ENCODE measurements at places on chromosomes 12 and 14.

DNA sequence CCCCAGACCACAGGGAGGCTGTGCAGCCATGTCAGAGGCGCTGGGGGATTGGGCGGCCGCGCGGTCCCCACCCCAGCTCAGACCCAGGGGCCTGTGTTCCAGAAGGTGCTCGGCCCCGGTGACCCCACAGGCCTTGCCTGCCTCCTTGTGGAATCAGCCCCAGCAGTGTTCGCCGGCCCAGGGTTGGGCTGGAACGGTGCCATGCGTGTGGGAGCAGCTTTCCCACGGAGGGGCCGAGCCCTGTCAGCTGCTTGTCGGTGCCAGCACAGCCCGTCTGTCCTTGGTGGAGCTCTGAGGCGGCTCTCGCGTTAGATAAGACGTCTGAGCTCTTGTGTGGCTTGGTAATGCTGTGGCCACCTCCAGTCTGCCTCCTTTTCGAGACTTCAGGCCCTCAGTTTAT is 8.5 kb downstream of the ZFYVE21 start:
- DNase-seq = no peak

DNA sequence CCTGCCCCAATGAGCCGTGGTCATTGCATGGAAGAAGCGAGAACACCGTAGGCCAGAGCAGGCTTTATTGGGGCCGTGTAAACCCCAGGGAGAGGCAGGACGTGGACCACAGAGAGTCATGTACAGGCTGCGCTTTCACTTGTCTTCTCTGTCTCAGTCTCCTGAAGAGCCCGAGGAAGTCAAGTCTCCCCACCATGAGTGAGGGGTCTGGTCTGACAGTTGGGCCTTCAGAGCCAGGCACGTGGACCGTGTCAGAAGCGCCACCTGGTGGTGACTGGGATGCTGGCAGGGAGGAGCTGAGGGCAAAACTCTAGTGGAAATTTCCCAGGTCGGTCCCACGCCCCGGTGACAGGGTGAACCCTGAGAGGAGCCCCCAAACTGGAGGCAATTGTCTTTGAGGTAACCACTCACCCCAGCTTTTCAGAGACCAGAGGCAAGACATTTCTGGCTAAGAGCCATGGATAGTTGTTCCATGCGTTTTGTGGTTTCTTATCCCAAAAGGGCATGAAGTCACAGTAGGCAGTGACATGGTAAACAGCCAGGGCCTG is 17.4 kb downstream of the RPS6KL1 start:
- DNase-seq = no peak

DNA sequence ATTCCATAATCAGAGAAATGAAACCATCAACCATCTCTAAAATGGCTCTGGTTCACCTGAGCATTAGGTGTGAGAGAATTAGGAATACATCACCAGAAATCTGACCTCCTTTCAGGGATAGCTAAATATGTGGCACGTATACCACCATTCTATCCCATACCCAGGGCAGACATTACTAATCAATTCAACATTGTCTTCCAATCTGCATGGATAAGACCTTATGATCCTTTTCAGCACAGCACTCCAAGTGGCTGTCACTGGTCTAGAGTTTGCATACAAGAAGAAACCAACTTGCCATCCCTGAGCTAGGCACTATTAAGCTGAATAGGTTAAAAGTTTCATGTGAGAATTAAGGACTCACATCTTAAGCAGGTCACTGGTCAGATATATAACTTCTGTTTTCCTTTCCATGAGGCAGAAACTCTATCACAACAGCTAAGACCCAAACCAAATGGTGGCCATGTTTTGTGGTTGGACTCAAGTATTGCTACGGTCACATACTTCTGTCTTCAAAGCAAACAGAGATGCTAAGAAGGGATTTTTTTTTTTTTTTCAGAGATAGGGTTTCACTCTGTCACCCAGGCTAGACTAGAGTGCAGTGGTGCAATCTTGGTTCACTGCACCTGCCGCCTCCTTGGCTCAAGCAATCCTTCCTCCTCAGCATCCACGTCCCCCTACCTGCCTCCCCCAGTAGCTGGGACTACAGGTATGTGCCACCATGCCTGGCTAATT is 249.0 kb downstream of the DPF3 start:
- DNase-seq = no peak

GRCh38 chr14:90566481-90566880 is 169.7 kb downstream of the CALM1 start:
- no peak for DNase-seq

DNA sequence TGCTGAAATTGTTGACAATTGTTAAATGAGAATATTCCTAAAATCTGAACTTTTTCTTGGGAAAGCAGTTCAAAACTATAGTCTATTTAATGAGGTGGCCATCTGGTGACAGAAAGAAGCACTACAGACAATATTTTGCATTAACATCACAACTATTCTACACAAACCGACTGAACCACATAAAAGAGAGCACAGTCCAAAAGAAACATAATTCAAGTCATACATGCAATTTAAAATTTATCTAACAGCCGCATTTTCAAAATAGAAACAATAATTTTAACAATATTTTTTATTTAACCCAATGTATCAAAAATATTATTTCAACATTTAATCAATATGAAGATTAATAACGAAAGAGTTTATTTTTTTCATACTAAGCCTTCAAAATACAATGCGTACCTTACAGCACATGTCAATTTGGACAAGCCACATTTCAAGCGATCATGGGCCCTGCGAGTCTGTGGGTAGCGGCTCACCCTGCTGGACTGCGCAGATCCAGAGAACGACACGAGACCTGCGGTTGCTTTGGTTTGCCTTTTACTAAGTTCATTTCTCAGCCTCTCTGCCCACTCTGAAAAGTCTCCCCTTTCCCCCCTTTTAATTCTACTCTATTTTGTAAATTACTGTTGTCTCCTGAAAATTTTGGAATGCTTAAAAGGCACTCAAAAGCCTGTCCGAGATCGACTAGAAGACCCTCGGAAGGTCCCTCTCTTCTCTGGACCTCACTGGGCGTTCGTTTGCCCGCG is 947 bp upstream of the LRRC9 start:
- peak; percentile 23 for DNase-seq

DNA sequence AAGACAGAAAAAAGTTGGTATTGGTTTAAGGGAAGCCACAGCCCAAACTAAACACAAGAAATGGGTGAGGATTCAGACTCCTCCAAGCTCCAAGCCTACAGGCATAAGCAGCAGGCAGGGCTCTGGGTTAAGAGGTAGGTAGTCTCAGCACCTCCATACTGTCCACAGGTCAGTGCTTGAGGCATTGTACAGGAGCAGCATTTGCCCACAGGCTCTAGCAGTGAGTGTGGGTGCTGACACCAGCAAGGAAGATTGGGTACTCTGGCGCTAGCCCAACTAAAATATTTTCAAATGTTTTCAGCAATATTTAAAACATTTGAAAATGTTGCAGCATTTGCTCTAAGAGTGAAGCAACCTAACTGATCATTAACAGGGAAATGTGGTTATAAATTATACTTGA is 33.1 kb downstream of the FERMT2 start:
- DNase-seq = no peak

- no peak for DNase-seq
Observed at GRCh38 chr14:105363847-105364708, 34.3 kb upstream of the TEX22 start.

DNA sequence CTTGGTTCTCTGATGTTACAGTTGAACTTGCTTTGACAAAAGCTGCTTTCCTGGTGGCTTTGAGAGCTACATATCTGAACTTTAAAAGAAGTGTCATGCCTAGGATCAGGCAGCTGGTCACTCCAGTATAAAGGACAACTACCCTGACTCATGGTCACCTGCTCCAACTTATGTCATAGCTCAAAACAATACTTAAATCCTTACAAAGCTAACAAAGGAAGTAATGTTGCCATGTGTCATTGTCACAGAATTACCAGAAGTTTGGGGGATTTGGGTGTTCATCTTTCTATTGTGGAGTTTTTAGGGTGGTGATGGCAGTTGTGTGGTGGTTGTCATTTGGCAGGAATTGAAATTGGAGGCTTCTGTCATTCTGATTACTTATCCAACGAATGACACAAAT is 1.8 kb upstream of the TCP11L2 start:
- DNase-seq = no peak

- no peak for DNase-seq
Observed at GRCh38 chr12:132053338-132054330, 90.5 kb downstream of the DDX51 start.

- DNase-seq = no peak
Observed at GRCh38 chr12:53599579-53599978, 26.6 kb downstream of the ATF7 start.

GRCh38 chr12:78442454-78442801 is 422.1 kb upstream of the SYT1 start:
- DNase-seq = no peak

GRCh38 chr12:30134229-30134628 is 350.5 kb upstream of the TMTC1 start:
- peak; percentile 13 for DNase-seq

DNA sequence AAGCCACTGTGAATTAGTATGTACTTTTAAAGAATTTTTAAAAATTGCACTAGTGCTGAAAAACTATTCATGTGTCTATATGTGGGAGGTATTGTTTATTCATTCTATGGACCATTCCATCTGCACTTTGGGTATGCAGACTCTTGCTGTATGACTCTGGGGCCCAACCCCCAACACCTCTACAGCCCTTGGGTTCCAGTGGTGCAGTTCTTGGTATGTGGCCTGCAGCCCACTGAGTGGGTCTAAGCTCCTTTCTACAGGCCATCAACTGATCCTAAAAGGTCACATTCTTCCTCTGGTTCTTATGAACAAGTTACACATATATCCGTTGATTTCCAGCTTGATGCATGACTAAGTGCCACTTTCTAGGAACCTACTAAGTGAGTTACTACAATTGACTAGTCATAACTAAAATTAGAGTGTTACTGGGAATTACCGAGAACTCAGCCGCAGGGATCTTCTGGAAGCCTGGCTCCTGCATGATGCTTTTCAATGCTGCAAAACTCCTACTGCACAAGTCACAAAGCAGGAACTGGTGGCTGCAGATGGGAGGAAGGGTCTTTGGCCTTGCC is 62.4 kb upstream of the MED13L start:
- no peak for DNase-seq

GRCh38 chr14:38255673-38256532 is at the start of gene CLEC14A:
CLEC14A (minus strand) TSS chr14:38256093; CDS start chr14:38256022, 71 bp downstream.
- DNase-seq = no peak

DNA sequence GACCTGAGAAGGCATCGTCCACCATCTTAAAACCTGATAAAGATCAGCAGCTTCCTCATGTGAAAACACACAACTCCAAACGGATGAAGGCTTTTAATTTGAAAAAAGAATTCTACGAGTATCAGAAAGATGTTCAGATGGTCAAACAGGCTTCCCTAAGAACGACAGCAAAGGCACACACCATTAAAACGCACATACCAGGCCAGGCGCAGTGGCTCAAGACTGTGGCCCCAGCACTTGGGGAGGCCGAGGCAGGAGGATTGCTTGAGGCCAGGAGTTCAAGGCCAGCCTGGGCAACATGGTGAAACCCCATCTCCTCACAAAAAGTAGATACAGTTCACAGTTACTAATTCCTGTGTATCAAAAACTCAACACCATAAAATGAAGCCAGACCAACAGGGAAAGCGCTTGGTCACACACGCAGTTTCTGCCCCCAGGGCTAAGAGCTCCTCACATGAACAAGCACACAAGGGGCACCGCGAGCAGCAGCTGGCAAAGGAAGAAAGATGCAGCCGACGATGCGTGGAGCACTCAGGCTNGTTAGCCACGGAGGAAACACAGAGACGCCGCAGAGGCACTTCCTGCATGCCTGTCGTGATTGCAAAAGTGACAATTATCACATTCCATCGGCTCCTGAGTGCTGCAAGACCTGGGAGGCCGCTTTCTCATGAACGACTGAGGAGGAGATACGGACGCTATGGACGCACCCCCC is 78.0 kb downstream of the NOC4L start:
- DNase-seq = peak; percentile 51

GRCh38 chr14:65200454-65200853 is 98.1 kb upstream of the MAX start:
- DNase-seq = no peak

- no peak for DNase-seq
Observed at GRCh38 chr12:541676-542324, 82.1 kb downstream of the B4GALNT3 start.

DNA sequence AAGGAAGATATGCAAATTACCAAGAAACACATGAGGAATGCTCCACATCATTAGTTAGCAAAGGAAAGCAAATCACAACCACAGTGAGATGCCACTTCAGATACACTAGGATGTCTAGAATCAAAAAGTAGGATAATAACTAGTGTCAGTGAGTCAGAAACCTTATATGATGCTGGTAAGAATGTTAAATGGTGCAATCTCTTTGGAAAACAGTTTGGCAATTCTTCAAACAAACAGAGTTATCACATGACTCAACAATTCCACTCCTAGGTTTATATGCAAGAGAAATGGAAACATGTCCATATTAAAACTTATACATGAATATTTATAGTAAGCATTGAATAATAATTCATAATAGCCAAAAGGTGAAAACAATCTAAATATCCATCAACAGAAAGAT is 220.9 kb downstream of the FOXG1 start:
- no peak for DNase-seq

GRCh38 chr12:6698352-6699046 is 2.1 kb downstream of the PIANP start:
- DNase-seq = no peak

GRCh38 chr12:121983536-121984210 is 38.0 kb upstream of the BCL7A start:
- DNase-seq = no peak

DNA sequence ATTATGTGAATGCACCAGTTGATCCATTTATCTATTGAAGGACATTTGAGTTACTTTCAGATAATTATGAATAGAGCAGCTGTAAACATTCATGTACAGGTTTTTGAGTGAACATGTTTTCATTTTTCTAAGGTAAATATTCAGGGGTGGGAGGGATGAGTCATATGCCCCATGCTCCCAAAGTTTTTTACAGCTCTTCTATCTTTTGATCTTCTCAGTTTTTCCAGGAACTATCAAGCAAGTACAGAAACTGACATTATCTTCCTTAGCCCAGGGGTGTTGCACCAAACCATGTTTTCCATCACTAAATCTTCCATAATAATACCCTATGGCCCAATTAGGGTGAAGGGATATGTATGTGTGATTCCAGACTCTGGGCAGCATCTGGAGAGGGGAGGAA is 384.5 kb downstream of the EMP1 start:
- DNase-seq = no peak

- no peak for DNase-seq
Observed at GRCh38 chr14:41285186-41285748, 321.4 kb upstream of the LRFN5 start.

- peak; percentile 2 for DNase-seq
Observed at GRCh38 chr12:10661338-10661737, 12.5 kb downstream of the STYK1 start.

DNA sequence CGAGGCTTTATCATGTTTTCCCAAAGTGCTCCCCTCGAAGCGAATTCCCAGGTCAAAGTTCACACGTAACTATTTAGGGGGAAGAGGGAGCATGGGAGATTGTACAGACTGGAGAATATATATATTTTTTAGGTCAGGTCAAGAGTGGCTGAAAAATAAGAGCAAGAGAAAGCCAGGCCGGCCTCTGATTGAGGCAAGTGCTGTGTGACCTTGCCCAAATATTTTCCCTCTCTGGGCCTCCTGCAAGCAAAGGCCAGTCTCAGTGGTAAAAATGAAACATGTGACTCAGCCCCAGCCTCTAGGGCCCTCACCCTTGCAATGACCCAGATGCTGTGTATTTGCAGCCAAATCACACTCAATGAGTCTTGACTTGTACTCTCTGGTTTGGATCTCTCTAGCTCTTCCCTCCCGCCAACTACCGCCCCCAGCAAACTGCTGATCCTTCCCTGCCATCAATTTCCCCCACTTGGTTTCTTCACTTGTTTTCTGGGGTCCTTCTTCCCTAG is 34.1 kb downstream of the SMUG1 start:
- DNase-seq = no peak

- peak; percentile 55 for DNase-seq
Observed at GRCh38 chr14:30874120-30874998, at the start of gene COCH. COCH (plus strand) TSS chr14:30874559; CDS start chr14:30874939, 380 bp downstream.

- DNase-seq = no peak
Observed at GRCh38 chr12:50686976-50687375, 76.9 kb upstream of the ATF1 start.
